ENCODE measurements at places on chromosomes 3 and 15. TPM values are rescaled to one million over a fixed set of nuclear protein-coding genes. Genes with fewer than 3 reads are reported as not detected.

Gene PRR23B
- not detected for total RNA-seq

Gene MEIS2
- 4.2 TPM for total RNA-seq

Gene PLXNB1
- total RNA-seq = 4.0 TPM

Gene CD200R1
- not detected for total RNA-seq

Gene THSD4
- total RNA-seq = 14.6 TPM

Gene WDR53
- total RNA-seq = 12.7 TPM

Gene LRTM1
- total RNA-seq = not detected

Gene OXTR
- 5.3 TPM for total RNA-seq

Measured in SJSA1 (cell line).